ENCODE measurements at places on chromosomes 5 and 9. TPM values are rescaled to one million over a fixed set of nuclear protein-coding genes. Genes with fewer than 3 reads are reported as not detected.

GCNT4 gene
- 36.2 TPM for total RNA-seq

ADAMTS19 gene
- 0.20 TPM for total RNA-seq

C7 gene
- 355 TPM for total RNA-seq

SMIM33 gene
- 0.17 TPM for total RNA-seq

FOXD4L4 gene
- not detected for total RNA-seq

PCDHB2 gene
- total RNA-seq = 3.6 TPM

RAB3C gene
- total RNA-seq = 1.4 TPM

KCNN2 gene
- total RNA-seq = 0.17 TPM

HAND1 gene
- total RNA-seq = 2.7 TPM

CDC25C gene
- 0.37 TPM for total RNA-seq

PCDHGA6 gene
- 6.6 TPM for total RNA-seq

GABRB2 gene
- 0.72 TPM for total RNA-seq

SLC9A3 gene
- 537 TPM for total RNA-seq

GABRA1 gene
- not detected for total RNA-seq

C5orf47 gene
- total RNA-seq = not detected

KIF4B gene
- not detected for total RNA-seq

FAM193B gene
- total RNA-seq = 98.1 TPM

RGS7BP gene
- total RNA-seq = 1.5 TPM

MAMDC4 gene
- total RNA-seq = 38.6 TPM

TICAM2 gene
- 3.3 TPM for total RNA-seq

BSPRY gene
- total RNA-seq = 16.0 TPM

CYSRT1 gene
- total RNA-seq = 0.78 TPM

IL31RA gene
- total RNA-seq = 0.17 TPM

PCDHB11 gene
- 8.5 TPM for total RNA-seq

CDH6 gene
- total RNA-seq = 75.9 TPM

RAD23B gene
- total RNA-seq = 115 TPM

ADGRV1 gene
- 31.9 TPM for total RNA-seq

KIF27 gene
- 7.9 TPM for total RNA-seq

PCDHB12 gene
- total RNA-seq = 3.5 TPM

MRNIP gene
- total RNA-seq = 38.6 TPM
